ENCODE measurements at places on chromosomes 5 and 9.

- peak; percentile 44 for DNase-seq
Measured at GRCh38 chr5:112253478-112254250, 165.4 kb downstream of the EPB41L4A start.

DNA sequence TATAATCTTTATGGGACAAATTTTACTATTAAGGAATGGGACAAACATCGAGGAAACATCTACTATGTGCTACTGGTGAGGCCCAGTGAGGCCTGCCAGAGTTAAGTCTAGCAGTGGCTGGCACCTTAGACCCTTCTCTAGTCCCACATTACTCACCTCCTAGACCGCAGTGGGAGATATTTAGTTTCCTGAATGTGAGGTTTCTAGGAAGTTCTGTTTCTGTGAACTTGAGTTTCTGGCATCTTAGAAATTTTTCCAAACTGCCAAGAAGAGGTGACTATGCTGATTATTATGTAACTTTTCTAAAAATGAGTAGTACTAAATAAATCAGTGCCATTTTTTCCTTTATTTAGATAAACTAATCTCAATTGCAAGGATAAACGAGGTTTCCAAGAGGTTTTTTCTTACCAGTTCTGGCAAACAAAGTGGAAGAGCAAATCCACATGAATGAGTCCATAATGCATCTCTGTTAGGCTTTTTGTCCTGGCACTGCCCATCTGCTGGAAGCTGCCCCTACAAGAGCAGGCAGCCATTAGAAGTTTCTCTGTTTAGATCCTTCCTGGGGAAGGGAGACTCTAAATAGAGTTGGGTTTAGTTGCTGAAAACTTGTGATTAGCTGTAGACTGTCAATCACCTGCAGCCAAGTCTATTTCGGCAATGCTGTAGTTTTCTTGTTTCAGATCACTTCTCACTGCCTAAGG, 348.7 kb downstream of the MAN2A1 start:
- DNase-seq, result no peak

GRCh38 chr5:38451074-38451725, 105.2 kb downstream of the LIFR start:
- DNase-seq, result peak; percentile 41

DNA sequence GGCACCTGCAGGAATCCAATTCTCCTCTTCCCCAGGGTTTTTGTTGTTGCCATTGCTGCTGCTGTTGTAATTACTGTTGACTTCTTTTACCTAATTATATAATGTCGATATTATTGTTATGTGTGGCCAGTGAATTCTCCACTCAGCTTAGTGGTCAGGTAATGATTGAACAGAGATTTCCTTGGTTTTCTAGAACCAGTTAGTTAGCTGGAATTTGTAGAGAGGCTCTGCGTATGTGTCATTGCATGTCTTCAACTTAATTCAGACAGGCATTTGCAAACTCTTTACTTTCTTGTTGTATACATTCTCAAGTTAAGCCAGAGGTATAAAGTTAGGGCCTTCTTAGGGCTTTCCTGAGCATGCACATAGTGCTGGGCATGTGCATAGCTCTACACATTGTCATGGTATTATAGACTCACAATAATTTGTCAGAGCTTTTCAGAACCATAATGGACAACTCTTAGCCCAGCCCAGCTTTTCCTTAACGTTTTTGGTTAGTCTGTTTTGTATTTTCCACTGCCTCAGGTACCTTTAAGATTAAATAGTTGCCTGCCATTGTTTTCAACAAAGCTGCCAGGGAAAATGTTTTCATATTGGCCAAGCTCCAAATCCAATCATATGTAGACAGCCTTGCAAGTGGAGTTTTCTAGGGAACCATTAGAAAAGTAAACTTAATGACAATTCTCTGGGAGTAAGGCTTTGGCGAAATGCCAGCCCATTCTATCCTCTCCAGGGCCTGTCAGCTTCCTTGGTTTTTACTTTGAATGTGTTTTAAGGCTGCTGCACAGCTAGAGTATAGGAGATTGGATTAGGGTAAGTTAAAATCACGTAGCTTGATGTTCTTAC, 68.1 kb downstream of the UBE2R2 start:
- peak; percentile 39 for DNase-seq

- DNase-seq, result peak; percentile 26
Measured at GRCh38 chr5:97554977-97555643, 372.1 kb upstream of the RIOK2 start.

DNA sequence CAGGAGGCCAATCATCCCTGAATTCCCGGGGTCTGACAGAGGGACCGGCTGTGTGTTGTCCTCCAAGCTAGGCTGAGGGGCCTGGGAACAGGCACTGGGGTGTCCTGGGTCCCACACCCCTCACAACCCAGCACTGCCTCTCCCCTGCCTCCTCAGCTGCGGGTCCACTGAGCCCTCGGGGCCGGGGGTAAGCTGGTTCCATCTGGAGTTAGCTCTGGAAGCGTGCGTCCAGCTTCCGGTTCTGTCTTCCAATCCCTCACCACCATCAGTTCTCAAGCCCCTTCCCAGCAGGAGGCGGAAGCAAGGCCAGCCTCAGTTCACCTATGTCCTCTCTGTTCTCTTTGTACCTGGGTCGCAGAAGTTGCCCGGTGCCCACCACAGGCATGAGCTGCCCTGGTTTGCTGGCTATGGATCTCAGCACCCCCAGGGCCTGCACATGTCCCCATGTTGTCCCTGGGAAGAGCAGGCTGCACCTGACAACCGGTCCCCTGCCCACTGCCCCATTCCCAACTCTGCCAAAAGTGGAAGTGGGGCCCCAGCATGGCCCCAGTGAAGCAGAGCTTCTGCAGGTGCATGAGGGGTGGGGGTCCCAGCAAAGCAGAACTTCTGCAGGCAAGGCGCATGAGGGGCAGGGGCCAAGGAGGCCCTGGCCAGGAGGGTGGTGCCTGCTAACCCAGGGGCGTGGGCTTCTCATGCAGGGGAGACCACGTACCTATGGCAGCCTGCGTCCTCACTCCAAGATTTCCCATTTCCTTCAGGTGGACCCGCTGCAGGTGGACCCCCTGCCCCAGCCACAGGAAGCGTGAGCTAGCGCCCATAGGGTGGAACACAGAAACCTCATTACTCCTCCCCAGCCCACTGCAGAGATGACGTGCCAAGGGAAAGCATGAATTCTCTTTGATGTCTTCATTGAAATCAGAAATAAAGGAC, 111.9 kb downstream of the ZNF354C start:
- peak; percentile 18 for DNase-seq

- no peak for DNase-seq
Measured at GRCh38 chr9:76613974-76614373, 150.3 kb upstream of the PCA3 start.

GRCh38 chr5:89401012-89401411, 518.0 kb upstream of the MEF2C start:
- no peak for DNase-seq

- no peak for DNase-seq
Measured at GRCh38 chr5:108461628-108462367, 79.9 kb upstream of the FBXL17 start.

- no peak for DNase-seq
Measured at GRCh38 chr9:121765021-121765950, 113.9 kb downstream of the DAB2IP start.

GRCh38 chr9:26685818-26686217, 206.8 kb downstream of the CAAP1 start:
- no peak for DNase-seq

DNA sequence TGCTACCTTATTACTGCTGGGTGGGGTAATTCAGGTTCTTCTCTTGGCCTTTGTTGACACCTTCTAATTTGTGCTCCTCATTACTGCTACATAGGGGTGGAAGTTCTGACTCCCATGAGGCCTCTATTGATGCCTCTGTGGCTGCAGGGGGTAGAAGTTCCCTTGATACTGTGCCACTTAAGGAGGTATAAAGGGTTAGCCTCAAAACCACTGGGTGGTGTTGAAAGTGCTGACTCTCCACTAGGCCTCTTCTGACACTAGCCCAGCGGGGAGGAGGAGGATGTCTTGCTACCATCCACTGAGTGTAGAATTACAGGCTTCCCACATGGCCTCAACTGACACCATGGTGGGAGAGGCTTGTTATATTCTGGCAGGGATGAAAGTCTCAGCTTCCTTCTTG, 36.7 kb upstream of the CCDC112 start:
- DNase-seq, result peak; percentile 33

GRCh38 chr5:134450374-134450773, 38.7 kb upstream of the CDKN2AIPNL start:
- DNase-seq, result no peak

GRCh38 chr5:1435369-1435768, 9.9 kb downstream of the SLC6A3 start:
- DNase-seq, result no peak

DNA sequence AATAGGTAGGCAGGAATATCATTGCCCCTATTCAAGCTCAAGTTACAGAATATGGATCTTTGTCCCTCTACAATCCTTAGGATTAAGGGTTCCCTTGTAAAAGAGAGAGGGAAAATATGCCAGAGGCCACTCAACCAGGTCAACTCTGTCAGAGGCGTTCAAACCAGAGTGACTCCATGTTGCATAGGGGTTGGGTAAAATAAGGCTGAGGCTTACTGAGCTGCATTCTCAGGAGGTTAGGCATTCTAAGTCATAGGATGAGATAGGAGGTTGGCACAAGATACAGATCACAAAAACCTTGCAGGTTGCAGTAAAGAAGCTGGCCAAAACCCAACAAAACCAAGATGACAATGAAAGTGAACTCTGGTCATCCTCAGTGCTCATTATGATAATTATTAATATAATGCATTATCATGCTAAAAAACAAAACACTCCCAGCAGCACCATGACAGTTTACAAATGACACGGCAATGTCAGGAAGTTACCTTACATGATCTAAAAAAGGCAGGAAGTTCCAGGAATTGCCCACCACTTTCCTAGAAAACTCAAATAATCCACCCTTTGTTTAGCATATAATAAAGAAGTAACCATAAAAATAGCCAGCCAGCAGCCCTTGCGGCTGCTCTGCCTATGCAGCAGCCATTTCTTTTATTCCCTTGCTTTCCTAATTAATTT, 64.8 kb downstream of the ERP44 start:
- DNase-seq, result no peak

- DNase-seq, result no peak
Measured at GRCh38 chr5:137470921-137471220, 28.3 kb downstream of the SPOCK1 start.

- DNase-seq, result no peak
Measured at GRCh38 chr5:132435886-132436285, 54.7 kb downstream of the IRF1 start.

DNA sequence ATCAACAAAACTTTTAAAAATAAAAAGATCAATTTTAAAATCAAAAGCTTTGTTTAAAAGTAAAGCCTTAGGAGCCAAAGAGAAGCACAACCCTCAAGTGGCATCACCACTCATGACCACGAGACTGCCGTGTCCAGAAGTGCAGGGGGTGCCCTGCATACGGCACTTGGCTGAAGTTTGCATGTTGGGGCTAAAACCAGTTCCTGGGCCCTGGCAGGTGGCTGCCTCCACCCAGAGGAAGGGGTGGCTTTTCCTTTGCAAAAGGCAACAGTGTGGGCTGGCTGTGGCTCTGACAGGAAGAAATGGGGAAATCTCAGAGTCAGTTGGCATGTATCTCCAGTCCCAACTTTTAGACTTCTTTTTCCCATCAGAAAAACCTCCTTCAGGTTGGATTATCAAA, 15.3 kb downstream of the TRMO start:
- no peak for DNase-seq

DNA sequence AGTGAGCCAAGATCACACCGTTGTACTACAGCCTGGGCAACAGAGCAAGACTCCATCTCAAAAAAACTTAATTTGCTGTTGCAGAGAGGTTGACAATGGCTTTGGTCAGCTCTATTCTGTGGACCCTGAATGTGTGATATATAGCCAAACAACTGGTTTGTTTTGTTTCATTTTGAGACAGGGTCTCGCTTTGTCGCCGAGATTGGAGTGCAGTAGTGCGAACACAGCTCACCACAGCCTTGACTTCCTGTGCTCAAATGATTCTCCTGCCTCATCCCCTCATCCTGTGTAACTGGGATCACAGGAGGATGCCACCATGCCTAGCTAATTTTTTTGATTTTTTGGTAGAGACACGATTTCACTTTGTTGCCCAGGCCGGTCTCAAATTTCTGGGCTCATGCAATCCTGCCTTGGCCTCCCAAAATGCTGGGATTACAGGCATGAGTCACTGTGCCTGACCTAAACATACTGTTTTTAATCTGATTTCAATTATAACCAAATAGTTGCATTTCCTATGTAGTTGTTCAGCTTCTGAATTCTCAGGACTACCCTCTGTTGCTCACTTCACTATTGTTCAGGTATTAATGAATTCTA, 9.8 kb downstream of the RNF183 start:
- DNase-seq, result no peak

GRCh38 chr5:94442991-94443390, 175.4 kb downstream of the KIAA0825 start:
- DNase-seq, result no peak

DNA sequence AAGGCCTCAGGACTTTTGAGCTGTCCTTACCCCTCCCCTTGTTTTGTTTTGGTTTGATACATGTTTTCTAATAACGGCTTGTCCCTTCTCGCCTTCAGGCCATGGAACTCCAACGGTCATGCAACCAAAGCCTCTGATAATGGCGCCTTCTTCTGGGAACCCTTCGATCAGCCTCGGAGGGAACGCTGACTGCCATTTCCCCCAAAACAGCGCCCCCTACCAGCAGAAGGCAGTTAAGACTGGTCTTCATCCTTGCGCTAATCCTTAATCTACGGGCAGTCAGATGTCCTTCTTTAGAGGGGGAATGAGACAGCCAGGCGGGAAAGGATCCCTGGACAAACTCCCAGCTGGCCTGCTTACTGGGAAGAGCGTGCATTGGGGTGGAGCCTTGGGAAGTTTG, 276.6 kb downstream of the ICE1 start:
- no peak for DNase-seq

DNA sequence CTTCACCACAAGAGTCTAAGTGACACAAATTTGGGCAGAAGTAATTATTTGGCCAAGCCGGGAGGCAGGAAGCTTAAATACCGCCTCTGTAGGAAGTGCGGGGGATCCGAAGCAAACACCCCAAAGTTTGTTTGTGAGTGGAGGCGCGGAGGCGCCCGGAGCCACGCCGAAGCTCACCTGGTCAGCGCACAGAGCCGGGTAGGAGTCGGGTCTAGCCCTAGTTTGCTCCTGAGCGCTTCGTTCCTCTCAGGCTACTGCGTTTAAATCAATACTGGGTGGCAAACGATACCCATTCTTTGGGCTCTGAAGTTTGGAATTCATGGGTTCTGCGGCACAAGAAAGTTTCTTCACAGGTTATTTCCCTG, 855 bp downstream of the MCC start:
- DNase-seq, result no peak

DNA sequence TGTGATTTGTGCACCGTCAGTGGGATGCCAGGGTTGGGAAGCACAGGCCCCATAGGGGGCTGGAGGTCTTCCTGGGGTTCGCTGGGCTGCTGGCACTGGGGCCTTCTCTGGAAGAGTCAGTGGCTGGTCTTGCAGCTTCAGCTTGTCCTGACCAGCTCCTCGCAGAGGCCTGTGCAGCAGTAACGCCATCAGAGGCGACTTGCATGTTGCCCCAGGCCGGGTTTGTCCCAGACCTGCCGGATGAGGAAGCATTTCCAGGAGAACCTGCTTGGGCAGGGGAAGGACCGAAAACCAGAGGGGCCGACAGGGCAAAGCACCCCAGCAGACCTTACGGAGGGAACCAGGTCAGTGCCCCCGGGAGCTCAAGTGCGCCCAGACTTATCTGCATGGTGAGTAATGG, 54.7 kb upstream of the IRX2 start:
- no peak for DNase-seq
